ENCODE measurements at places on chromosomes 2 and 18. TPM values are rescaled to one million over a fixed set of nuclear protein-coding genes. Genes with fewer than 3 reads are reported as not detected.

DNA sequence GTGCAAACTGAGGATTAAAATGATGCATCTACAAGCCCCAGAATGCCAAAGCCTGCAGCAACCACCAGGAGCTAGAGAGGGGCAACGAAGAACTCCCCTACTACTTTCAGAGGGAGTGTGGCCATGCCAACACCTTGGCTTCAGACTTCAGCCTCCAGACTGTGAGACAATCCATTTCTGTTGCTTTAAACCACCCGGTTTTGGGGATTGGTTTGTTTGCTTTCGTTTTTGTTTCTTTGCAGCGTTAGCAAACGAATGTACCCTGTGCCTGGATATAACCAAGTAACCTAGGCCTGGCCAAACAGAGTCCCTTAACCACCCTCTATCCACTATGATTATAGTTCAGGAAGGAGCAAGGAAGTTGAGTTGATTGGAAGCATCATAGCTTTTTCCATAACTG lies 171.2 kb upstream of the NCK2 start:
- no peak for DNase-seq
- H3K4me3 ChIP-seq = no peak overlapping the region
- no peaks in the 10 kb centered on the region for H3K27me3 ChIP-seq
- peak overlapping the region; percentile 10 for H3K27ac ChIP-seq
- no peaks in the 10 kb centered on the region for H3K36me3 ChIP-seq
- H3K4me1 ChIP-seq = peaks cover 10% of the 10 kb centered on the region

DNA sequence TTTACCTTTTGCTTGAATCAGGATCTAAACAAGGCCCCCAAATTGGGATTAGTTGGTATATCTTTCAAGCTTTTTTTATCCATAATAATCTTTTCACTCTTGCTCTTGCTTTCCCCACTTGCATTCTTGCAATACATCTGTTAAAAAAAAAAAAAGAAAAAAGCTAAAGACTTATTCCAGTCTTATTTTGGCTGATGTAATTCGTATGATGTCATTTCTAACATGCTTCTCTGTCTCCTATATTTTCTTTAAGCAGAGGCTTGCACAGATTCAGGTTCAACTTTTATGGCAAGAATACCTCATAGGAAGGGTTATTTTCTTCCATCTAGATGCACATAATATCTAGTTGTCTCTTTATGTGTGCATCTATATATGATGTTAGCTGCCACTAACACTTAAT lies 9.8 kb upstream of the GCFC2 start:
- no peak overlapping the region for H3K27ac ChIP-seq
- no peak for DNase-seq
- H3K4me3 ChIP-seq = no peak overlapping the region
- no peaks in the 10 kb centered on the region for H3K4me1 ChIP-seq

- no peak for DNase-seq
- H3K27ac ChIP-seq = no peak overlapping the region
- H3K27me3 ChIP-seq = no peaks in the 10 kb centered on the region
- H3K4me3 ChIP-seq = no peak overlapping the region
Observed at GRCh38 chr18:9260388-9261380, 73.9 kb upstream of the TWSG1 start.

- no peaks in the 10 kb centered on the region for H3K27me3 ChIP-seq
- no peaks in the 10 kb centered on the region for H3K36me3 ChIP-seq
- DNase-seq = no peak
- peaks cover 23% of the 10 kb centered on the region for H3K4me1 ChIP-seq
- H3K4me3 ChIP-seq = no peak overlapping the region
Observed at GRCh38 chr2:24482972-24483300, 8.1 kb upstream of the NCOA1 start.

DNA sequence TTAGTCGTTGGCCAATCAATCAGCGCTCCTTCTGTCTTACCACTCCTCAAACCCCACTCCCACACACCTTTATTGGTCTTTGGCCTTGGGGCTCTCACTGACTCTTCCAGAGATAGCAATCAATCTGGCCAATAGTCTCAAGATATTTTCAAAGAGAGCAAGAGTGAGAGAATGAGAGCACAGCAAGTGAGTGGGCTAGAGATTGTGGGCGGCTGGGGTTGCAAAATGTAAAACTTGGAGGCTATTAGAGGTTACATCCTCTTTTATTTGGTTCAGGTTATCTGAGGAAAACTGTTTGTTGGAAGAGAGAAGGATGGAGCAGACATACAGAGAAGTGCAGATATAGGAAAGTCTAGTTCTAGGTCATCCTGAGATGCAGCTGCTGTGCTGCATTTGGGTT lies 32.8 kb downstream of the TACR1 start:
- no peak for DNase-seq
- no peak overlapping the region for H3K27ac ChIP-seq
- no peaks in the 10 kb centered on the region for H3K4me1 ChIP-seq
- no peaks in the 10 kb centered on the region for H3K36me3 ChIP-seq
- H3K27me3 ChIP-seq = no peaks in the 10 kb centered on the region

Gene OSBPL6
- total RNA-seq = 0.95 TPM

Gene KLHL29
- 3.3 TPM for total RNA-seq

DNA sequence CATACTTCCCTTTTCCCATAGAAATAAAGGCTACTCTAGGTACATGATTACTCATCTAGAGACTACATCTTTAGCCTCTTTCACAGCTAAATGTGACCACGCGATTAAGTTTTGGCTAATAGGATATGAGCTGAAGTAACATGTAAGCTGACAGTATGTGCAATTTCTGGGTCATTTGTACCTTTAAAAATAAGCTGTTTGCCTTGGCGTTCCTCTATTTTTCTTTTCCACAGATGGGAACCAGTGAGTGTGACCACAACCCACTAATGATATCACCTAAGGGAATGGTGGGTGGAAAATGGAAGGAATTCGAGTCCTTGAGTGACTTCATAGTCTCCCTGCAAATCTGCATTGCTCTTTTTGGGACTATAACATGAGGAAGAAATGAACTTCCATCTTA lies 11.7 kb upstream of the NABP1 start:
- H3K4me3 ChIP-seq = no peak overlapping the region
- no peak overlapping the region for H3K27ac ChIP-seq
- no peaks in the 10 kb centered on the region for H3K36me3 ChIP-seq
- no peaks in the 10 kb centered on the region for H3K4me1 ChIP-seq
- no peaks in the 10 kb centered on the region for H3K27me3 ChIP-seq

Gene SCG2
- 4.3 TPM for total RNA-seq

DNA sequence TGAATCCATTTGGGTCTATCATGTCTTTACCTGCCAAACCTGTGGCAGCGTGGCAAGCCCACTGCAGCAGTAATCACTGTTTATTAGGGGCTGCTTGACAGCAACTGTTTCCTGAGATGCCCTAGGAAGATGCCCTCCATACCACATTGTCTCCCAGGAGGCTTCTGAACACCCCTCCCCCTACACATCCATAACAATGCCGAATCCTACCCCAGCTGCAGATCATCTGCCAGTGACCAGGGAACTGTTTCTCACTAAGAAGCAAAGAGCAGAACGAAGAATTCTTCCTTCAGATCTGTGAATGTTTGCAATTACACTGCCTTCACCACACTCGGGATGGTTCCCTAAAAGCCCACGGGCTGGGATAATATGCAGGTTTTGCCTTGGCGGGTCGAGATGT lies 127.8 kb downstream of the VIT start:
- no peak overlapping the region for H3K4me3 ChIP-seq
- no peaks in the 10 kb centered on the region for H3K27me3 ChIP-seq
- H3K36me3 ChIP-seq = no peaks in the 10 kb centered on the region

- H3K4me3 ChIP-seq = no peak overlapping the region
- no peak overlapping the region for H3K27ac ChIP-seq
- H3K27me3 ChIP-seq = no peaks in the 10 kb centered on the region
- H3K4me1 ChIP-seq = no peaks in the 10 kb centered on the region
Observed at GRCh38 chr2:48221846-48222516, 308.0 kb upstream of the STON1 start.

GRCh38 chr2:85938456-85938855 lies 49.7 kb upstream of the ST3GAL5 start:
- DNase-seq = no peak
- H3K4me3 ChIP-seq = no peak overlapping the region
- H3K4me1 ChIP-seq = no peaks in the 10 kb centered on the region
- no peaks in the 10 kb centered on the region for H3K36me3 ChIP-seq

DNA sequence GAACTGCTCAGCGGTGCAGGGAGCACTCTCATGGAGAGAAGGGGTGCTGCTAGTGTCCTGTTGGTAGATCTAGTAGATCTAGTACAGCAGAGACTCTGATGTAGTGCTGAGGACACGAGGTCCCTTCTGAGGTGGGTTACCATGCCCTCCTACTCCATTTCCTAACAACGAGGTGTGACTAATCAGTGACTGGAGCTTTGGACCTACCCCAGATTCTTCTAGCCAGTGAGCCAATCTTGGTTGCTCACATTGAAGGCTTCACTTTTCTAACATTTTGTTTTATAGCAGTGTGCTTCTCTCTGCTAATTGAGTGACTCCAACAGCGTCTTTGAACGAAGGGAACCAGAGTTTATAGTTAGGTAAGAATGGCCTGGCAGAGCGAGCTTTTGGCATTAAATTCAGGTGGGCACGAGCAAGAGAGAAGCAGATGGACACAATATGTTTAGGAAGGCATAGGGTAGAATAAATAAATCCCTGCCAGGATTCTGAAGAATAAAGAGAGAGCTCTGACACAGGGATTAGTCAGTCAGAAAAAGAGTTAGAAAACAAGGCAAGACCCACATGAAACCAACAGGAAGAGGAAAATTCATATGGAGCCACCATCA lies 306.0 kb upstream of the RAB12 start:
- no peaks in the 10 kb centered on the region for H3K36me3 ChIP-seq
- no peak overlapping the region for H3K27ac ChIP-seq
- H3K4me1 ChIP-seq = no peaks in the 10 kb centered on the region
- no peak for DNase-seq
- no peaks in the 10 kb centered on the region for H3K27me3 ChIP-seq

GRCh38 chr2:5250482-5250881 lies 441.7 kb upstream of the SOX11 start:
- no peak overlapping the region for H3K27ac ChIP-seq
- no peaks in the 10 kb centered on the region for H3K27me3 ChIP-seq
- no peaks in the 10 kb centered on the region for H3K4me1 ChIP-seq
- DNase-seq = no peak
- no peak overlapping the region for H3K4me3 ChIP-seq

GRCh38 chr2:28934769-28935168 lies 40.3 kb downstream of the WDR43 start:
- no peak for DNase-seq
- H3K27me3 ChIP-seq = no peaks in the 10 kb centered on the region

- H3K36me3 ChIP-seq = no peaks in the 10 kb centered on the region
- H3K4me1 ChIP-seq = peaks cover 4% of the 10 kb centered on the region
- peaks cover 36% of the 10 kb centered on the region for H3K27me3 ChIP-seq
- H3K4me3 ChIP-seq = no peak overlapping the region
Observed at GRCh38 chr2:219452361-219453317, 18.0 kb downstream of the SPEG start.

DNA sequence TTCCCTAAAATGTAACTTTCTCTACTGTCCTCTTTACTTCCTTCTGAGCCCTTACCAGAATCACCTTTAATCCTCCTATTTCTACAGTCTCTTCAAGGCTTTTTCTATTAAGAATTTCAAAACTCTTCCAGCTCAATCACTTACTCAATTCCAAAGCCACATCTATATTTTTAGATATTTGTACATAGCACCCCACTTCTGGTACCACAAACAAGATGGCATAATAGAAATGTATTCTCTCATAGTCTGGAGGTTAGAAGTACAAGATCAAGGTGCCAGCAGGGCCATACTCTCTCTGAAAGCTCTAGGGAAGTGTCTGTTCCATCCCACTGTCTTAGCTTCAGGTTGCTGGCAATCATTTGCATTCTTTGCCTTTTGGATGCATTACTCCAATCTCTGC lies 11.1 kb downstream of the ZSCAN30 start:
- DNase-seq = no peak
- H3K36me3 ChIP-seq = no peaks in the 10 kb centered on the region
- no peaks in the 10 kb centered on the region for H3K27me3 ChIP-seq
- H3K4me3 ChIP-seq = no peak overlapping the region

DNA sequence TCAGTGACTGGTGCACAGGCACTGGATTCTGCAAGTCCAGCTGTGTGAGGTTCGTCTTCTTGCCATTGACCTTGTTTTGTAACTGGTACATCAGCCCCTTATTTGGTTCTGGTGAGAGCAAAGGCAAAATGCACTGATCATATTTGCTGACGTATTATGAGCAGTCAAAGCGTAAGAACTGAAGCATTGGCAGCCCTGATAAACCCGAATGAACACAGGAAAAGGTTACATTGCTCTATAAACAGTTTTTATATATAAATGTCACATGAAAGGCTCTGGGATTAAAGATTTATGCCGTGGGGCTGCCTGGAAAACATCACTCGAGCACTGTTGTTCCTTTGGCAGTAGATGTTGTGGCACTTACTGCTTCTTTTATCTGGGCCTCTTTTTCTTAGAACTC lies 167.9 kb downstream of the IRS1 start:
- no peaks in the 10 kb centered on the region for H3K36me3 ChIP-seq
- DNase-seq = peak; percentile 25
- no peaks in the 10 kb centered on the region for H3K4me1 ChIP-seq
- no peaks in the 10 kb centered on the region for H3K27me3 ChIP-seq

Gene RAB27B
- 6.0 TPM for total RNA-seq

Gene GCKR
- total RNA-seq = not detected

Gene IRS1
- total RNA-seq = 6.2 TPM

DNA sequence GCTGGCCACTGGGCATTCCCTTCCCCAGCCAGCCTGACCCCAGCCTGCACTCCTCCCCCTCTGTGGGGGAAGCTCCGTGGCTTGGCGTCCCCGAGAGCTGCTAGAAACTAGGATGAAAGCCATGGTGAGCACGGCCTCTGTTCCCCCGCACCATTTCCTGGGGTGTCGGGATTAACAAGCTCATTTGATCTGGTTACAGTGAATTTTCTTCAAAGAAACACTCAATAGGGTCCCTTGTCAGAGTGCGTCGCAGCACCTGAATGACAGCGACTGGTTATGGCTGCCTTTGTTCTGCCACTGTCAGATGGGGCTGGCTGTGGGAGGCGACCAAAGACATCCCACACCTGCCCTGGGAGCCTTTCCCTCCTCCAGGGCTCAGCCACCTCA lies 7.7 kb upstream of the ALPI start:
- no peak overlapping the region for H3K4me3 ChIP-seq
- no peak for DNase-seq
- no peaks in the 10 kb centered on the region for H3K4me1 ChIP-seq

DNA sequence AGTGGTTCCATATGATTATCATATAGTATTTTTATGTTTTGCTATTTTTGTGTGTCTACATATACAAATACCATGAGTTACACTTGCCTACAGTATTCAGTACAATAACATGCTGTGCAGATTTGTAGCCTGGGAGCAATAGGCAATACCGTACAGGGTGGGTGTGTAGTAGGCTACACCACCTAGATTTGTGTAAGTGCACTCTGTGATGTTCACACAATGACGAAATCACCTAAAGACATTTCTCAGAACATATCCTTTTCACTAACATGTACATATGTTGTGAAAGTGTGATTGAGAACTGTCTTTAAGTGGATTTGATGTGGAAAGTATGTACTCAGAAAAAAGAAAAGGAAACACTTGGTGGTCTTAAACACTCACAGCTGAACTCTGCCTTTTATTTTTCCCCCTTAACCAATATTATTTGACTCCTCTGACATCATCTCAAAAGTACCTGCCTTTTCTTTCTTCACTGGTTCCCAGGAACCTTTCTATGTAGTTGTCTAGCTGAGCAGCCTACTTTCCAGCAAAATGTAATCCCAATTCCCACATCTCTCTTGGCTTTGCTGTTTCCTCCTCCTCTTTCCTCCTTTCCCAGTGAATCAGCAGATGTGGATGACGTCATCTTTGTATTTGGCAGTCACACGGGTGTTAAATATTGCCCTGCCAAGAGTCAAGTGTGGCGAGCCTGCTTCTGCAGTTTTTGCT lies 47.7 kb downstream of the OSBPL6 start:
- no peaks in the 10 kb centered on the region for H3K27me3 ChIP-seq
- no peaks in the 10 kb centered on the region for H3K36me3 ChIP-seq
- no peak overlapping the region for H3K27ac ChIP-seq
- H3K4me1 ChIP-seq = peaks cover 10% of the 10 kb centered on the region
- DNase-seq = peak; percentile 20

Measured in transverse colon (tissue), 4 donors.